ENCODE measurements at places on chromosomes 4 and X. TPM values are rescaled to one million over a fixed set of nuclear protein-coding genes. Genes with fewer than 3 reads are reported as not detected.

GRCh38 chr4:101074326-101074725, 273.0 kb downstream of the PPP3CA start:
- DNase-seq: no peak

GRCh38 chrX:119495734-119496726, 27.8 kb downstream of the SLC25A5 start:
- DNase-seq: no peak

DNA sequence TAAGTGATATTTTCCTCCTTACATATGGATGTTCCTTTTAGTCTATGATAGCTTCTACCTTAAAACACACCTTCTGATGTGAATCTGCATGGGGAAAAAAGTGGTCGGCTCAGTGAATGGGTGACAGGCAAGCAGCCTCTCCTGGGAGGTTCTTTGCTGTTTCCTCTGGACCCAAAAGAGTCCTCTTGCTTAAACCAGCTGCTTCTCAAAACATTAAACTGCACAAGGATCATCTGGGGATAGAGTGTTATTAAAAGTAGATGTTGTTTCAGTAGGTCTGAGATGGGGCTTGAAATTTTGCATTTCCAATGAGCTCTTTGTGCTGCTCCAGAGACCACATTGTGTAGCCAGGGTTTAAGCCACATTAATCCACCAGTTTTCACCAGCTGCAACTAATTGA, 452.9 kb downstream of the IL1RAPL1 start:
- DNase-seq: no peak

GRCh38 chrX:17465201-17465600, 90.2 kb downstream of the NHS start:
- DNase-seq: no peak

DNA sequence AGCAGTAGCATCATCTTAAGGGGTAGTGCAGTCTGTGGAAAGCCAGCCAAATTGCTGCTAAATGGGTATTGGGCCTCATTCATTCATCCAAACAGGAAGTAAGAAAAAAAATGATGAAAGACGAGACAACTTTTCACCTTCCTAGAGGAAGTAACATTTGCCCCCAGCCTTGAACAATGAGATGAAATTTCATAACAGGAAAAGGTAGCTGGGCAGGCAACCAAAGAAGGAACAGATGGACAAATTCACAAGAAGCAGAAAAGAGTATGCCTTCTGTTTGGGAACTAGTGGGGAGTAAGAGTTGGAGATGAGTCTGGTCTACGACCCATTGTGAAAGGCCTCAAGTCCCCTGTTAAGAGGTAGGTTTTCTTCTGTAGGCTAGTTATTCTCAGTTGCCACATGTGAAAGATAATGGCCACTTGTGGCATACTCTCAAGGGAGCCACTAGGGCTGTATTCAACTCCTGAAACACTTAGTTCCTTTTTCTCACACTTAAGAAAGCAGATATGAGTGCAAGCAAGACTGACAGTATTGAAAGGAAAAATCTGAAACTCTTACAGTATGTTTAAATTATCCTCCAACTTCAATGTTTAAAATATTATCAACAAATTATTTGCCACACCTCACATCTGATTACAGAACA, 190.4 kb downstream of the AR start:
- DNase-seq: no peak

GRCh38 chr4:37762991-37763368, 63.5 kb upstream of the PGM2 start:
- DNase-seq: no peak

- no peak for DNase-seq
Observed at GRCh38 chr4:127174616-127175015, 458.1 kb upstream of the INTU start.

DNA sequence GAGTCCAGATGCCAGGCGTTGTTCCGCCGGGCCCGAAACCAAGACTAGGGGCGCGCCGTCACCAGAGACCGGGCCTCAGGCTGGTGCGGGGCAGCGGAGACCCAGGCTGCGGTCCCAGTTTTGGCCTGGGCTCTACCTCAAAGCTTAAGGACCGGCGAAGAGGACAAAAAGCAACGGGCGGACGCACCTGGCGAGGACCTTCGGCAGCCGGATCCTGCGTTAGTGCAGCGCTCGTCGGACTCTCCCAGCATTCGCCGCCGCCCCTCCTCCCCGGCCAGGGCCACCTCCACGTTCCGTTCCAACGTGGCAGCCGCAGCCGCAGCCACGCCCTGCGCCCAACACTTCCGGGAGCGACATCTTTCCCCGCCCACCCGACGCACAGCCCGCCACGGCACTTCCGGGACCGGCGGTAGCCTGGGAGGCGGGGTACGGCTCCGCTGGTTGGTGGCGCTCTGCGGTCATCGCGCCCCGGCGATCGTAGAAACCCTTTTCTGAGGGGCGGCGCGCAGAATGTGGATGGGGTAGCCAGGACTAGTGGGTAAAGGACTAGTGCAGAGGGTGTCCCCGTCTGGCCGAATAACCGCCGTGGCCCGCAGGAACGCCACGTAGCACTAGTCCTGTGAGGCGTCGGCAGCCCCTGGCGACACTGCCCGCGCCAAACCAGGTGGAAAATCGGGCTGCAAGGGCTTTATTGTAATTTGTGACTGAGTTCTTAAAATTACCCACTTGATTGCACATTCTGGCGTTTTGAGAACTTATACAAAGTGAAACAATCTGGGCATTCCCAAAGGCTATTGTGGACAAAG, at the start of gene SEC31A:
TSS of gene SEC31A (minus strand) at position 253 of the 806 bp plus-strand sequence. CDS start 9,217 bp downstream, outside the sequence.
- peak; percentile 95 for DNase-seq

DNA sequence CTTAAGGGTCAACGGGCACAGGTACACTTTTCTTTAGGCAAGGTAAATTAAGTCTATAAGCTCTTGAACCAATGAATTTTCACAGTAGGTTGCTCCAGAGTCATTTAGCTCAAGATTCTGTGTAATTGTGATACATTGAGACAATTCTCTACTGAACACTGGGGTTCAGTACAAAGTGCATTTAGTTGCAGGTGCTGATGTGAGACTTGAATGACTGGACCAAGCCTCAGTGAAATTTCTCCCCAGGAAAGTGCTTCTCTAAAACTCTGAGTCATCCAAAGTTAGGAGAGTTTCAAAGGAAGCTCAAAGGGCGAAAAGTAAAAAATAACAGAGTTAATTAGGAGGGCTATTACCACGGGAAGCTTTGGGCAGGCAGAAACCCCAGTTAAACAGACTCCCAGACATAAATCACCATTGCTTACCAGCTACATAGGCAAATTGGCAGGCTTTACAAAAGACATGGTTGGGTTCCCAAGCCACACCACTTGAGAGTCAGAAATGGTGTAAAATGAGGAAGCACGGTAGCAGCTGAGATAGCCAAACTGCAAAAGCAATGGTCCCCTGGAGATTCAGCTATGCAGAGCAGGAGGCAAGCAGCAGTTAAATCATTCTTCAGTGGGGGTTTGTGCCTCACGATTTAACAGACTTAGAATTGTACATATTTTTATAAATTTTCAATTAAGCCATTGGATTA, 202.6 kb downstream of the PCDH19 start:
- DNase-seq: no peak

DNA sequence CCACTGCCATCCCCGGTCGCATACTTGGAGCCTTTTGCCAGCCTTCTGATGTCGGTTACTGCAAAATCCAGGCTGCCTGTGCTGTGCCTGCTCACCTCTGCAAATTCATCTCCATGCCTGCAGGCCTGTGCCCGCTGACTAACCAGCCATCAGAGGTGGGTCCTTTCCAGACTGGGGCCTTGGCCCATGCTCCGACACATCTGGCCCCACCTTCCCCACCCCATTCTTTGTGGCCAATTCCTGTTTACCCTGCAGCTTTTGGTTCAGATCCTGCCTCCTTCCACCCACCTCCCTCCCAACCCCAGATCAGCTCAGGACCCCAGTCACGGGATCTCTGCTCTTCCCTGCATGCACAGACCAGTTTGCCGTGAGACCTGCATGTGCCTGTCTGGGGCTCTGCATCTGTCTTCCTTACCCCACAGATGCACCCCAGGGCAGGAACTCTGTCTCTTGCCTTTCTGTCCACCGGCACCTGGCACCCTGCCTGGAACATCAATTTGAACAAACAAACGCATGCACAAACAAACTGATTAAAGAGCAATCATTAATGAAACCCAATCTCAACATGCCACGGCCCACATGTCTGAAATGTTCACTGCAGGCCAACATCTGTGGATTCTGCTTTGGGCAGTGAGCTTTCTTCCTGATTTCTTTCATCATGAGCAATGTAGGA, 112.8 kb upstream of the PSAPL1 start:
- no peak for DNase-seq

Gene RBM47
- 6.5 TPM for total RNA-seq

Gene NAA11
- not detected for total RNA-seq
